NCI-H2107 (cell line): ENCODE measurements at places on chromosomes 13 and 19.

DNA sequence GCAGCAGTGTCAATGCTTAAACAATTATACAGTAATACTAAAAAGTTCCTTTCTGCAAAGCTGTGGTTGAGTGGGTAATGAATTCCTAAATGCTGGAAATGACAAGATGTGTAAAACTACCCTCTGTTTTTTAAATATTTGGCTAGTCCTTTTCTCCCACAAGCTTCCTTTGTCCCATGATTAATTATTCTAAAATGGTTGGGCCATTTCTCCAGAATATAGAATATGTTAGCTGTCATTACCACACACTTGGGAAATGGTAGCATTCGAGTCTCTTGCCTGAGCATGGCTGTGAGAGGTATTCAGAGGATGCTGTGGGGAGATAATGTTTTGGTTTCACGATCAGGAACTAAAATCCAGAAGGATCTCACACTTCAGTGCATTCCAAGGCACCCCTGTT is 1185.8 kb downstream of the UQCRFS1 start:
- no peak for DNase-seq

- DNase-seq, result no peak
These were observed 227.8 kb upstream of the MIR17HG start for GRCh38 chr13:91119643-91120042.

- DNase-seq, result no peak
These were observed 36.9 kb upstream of the STARD13 start for GRCh38 chr13:33322543-33322809.

GRCh38 chr13:113493315-113493951 is 2.9 kb upstream of the DCUN1D2 start:
- no peak for DNase-seq

GRCh38 chr19:46537136-46538097 is 41.8 kb upstream of the PNMA8B start:
- DNase-seq, result no peak

- no peak for DNase-seq
These were observed 163.5 kb upstream of the TUBA3C start for GRCh38 chr13:19345158-19345557.

- DNase-seq, result no peak
These were observed 714 bp downstream of the HSH2D start for GRCh38 chr19:16144216-16144581.

- peak; percentile 83 for DNase-seq
These were observed 1.5 kb upstream of the HCN2 start for GRCh38 chr19:588093-588740.

DNA sequence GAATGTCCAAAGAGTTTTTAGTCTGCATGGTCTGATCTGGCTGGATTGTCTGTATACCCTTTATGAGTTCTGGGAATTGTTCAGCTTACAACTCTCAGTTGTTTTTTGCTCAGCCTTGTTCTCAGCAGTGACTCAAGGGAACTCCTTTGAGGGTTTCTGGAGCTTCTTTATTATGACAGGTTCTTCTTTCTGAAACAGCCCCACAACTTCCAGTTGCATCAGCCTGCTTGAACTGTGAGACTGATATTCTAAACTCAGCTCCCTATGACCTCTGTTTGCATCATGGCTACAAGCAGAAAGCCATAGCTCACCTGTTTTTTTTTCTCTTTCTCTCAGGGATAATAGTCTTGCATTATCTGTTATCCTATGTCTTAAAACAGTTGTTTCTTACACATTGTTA is 85.0 kb downstream of the TDRD3 start:
- no peak for DNase-seq

DNA sequence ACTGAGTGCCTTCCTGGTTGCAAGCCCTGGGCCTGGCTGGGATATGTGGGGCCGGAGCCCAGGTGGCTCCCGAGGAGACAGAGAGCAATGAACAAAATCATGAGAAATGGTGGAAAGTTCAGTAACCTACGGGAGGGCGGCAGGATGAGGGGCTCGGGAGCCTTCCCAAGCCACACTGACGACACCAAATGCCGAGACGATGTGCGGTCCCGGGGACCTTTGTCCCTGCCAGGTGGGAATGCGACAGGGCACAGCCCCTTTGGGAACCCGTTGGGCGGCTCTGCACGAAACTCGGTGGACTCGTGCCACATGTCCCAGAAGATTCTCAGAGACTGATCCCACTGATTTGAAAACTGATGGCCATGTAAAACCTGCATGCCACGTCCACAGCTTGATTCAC is 11.7 kb upstream of the ZNF14 start:
- DNase-seq, result no peak

DNA sequence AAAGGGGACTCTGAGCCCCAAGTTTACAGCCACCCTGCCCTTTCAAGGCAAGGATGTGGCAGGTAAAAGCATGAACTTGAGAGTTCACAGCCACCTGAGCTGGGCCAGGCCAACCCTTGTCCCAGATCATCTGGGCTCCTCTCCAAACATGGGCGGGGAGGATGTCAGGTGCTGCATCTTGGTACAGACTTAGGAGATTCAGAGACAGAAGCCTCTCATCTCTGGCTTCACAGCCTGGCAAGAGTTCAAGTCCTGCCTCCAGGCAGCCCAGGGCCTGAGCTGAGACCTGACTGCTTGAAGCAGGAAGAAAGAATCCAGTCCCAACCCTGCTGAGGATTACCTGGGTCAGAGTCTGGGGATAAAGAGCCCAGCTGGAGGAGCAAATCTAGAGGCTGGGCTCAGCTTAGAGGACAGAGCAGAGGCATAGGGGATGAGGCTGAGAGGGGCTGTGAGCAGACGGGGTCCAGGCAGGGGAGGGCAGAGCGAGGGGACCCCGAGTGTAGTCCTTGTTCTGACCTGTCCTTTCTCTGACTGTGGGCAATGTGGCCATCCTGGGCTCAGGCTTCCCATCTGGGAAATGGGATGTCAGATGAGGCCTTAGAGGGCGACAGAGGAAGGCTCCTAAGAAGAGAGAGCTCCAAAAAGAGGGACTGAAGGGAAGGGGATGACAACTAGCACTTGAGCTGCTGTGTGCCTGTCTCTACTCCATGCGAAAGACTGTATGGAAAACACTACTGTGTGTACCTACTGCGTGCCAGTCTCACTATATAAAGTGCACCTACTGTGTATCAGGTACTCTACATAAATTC is 6.6 kb upstream of the OR10H5 start:
- DNase-seq, result no peak

DNA sequence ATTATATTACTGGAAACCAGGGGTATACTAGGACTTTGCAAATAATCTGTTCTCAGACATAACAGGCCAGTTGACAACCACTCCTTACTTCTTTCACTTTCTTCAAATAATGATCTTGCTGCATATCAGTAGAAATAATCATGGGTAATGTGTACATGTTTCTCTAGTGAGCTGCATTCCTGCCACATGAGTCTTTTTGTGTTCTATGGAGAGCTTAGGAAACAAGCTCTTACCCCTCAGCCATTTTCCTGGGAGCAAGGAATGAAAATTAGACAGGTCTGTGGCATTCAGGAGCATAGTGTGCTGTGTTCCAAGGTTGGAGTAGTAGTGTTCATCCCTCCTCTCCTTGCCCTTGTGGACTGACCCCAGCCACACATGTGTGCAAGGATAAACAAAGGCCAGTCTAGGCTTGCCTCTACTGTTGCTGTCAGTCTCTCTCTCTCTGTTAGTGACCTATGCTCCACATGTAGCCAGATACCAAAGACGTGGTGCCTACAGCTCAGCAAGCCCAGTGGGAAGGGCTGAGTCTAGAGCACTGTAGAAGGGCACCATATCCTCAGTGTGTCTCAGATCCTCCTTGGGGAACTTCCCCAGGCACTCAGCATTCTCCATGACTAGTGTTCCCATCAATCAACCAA is 11.5 kb upstream of the OXGR1 start:
- DNase-seq, result no peak

- DNase-seq, result no peak
These were observed 16.8 kb downstream of the SLAIN1 start for GRCh38 chr13:77714119-77714755.

DNA sequence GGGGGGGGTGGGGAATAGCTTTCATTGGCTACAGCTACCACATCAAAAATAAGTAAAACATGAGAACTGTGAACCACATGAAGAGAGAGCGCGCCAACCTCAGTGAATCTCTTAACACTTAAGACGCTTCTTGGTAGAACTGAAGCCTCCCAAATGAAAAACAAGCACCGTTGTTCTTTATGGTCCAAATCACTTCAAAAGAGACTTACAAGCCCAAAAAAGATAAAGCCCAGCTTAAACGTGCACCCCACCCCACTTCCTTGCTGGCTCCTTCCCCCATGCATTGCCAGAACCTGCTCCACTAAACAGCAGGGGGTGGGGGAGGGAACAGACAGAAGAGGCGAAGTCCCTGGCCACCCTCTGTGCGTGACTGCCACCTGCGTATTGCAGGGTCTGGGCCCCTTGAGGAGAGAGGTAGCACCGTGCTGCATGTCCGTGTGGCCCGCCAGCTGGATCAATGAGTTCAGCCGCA is 479.1 kb downstream of the FOXO1 start:
- DNase-seq, result no peak

DNA sequence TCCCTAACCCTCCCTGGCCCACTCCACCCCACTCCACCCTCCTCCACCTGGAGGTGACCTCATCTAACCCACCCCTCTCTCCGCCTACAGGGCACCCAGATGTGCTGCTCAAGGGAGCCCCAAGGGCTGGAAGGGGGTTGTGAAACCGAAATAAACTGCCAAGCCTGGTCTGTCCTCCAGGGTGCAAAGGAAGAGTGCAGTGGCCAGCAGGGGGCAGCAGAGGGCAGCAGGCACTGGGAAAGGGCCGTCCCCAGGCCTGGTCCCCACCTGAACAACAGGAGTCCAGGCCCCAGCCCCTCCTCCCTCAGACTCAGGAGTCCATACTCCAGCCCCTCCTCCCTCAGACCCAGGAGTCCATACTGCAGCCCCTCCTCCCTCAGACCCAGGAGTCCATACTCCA is 8.4 kb upstream of the BCAM start:
- DNase-seq, result peak; percentile 63

- no peak for DNase-seq
These were observed 26.3 kb downstream of the IL12RB1 start for GRCh38 chr19:18060472-18060871.

DNA sequence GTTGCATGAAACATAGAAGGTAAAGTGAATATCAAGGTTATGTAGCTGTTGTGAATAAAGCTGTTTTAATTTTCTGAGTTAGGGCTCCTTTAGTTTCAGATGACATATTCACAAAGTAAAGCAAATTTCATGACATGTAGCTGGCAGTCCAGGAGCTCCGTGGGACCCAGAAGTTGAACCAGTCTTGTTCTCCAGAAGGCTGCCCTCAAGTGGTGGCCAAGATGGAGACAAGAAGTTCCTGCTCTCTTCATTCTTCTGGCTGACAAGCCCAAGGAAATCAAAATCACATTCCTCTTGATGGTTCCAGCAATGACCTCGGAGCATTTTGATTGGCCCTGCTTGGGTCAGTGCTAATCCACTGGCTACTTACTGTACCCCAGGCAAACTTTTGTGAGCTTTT is 128.7 kb downstream of the LIG4 start:
- DNase-seq, result no peak

DNA sequence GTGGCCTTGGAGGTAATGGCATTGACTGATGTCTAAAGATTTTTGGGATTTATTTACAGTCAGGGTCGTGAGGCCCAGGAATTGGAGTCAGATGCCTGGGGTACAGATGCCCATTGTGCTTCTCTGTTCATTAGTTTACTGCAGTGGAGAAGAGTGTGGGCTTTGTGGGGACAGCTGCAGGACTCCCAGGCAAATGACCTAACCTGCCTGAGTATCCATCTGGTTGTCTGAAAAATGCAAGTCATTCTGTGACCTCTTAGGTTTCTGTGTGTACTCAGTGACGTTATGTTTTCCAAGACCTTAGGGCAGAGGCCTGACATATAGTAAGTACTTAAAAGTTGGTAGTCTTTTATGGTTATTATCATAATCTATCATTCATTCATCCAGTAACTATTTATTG is 60.5 kb downstream of the SPATA13 start:
- no peak for DNase-seq

GRCh38 chr13:41250993-41251392 is 12.4 kb downstream of the MTRF1 start:
- no peak for DNase-seq

DNA sequence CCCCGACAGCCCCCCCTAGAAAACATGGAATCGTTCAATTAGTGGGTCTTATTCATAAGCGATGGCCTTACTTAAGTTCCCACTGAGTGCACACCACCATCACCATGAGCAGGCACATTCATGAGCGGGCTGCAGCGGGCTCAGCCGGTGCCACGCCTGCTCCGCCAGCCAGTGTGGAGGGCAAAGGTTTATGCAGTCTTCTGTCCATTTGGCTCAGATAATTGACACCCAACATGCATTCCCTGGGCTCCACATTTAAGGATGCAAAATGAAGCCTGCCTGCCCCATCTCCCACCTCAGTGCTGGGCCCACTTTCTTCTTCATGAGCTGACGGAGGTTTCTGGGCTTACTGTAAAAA is 12.1 kb downstream of the C19orf12 start:
- no peak for DNase-seq

DNA sequence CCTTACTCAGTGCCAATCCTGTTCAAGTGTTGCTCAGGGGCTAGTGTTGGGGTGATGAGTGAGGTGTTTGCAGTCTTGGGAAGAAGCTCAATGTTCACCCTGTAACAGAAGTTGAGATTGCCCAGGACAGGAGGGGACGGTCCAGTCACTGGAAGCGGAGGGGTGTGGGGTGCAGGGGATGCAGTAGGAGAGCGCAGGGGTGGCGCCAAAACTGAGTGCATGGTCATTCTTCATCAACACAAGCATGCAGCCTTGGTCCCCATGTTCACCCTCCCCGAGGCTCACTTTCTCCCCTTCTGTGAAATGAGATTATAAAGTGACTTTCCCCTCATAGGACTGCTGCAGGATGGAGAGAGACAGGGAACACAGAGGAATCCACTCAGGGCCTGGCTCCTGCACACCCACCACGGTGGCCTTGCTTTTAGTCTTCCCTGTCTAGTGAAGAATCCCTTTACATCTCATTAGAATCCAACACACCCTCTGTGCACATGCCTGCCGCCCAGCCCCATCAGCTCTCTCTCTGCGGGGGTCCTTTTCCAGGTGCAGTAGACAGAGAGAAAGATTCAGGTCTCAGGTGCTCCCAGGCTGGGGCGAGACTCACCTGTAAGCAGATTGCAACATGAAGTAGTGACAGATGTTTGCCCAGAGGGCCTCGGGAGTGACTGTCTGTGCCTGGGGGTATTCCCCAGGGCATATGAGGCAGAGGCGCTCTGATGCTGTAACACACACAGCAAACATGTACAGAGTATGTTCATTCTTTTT is 93.2 kb downstream of the TSHZ3 start:
- no peak for DNase-seq

GRCh38 chr19:52070496-52070895 is 21.9 kb upstream of the ZNF432 start:
- DNase-seq, result no peak
